ENCODE measurements at places on chromosomes 11 and 22.

DNA sequence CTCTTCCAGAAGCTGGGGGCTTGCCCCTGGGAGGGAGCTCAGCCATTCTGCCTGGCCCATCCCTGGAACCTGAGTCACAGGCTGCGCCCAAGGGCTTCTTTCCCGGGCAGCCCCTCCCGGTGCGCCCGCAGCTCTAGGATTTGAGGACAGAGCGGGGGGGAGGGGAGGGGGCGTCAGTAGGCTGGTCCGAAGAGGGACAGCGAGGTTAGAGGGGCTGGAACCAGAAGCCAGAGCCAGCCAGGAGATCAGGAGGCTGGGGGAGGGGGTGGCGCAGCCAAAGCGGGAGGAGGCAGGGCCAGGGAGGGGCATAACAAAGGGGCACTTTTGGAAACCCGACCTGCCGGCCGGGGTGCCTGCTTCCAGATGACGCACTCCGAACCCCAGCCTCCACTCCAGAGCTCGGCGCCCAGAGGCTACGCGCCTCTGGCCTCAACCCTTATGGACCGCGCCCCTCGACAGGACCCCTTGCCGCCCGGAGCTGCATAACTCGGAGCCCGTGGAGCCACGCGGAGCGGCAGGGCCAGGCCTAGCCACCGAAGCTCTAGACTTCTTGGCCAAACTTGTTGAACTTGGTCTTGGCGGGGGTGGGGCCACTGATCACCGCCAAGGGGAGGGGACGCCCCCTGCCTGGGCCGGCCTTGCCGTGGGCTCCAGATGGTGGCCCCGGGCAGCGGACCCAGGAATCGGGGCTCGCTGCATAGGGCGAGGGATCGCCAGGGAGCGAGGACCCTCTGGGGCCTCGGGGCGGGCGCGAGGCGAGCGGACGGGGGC is 744 bp downstream of the PACSIN3 start:
- DNase-seq, result no peak

GRCh38 chr11:45933846-45934579 is 11.6 kb downstream of the LARGE2 start:
- no peak for DNase-seq

DNA sequence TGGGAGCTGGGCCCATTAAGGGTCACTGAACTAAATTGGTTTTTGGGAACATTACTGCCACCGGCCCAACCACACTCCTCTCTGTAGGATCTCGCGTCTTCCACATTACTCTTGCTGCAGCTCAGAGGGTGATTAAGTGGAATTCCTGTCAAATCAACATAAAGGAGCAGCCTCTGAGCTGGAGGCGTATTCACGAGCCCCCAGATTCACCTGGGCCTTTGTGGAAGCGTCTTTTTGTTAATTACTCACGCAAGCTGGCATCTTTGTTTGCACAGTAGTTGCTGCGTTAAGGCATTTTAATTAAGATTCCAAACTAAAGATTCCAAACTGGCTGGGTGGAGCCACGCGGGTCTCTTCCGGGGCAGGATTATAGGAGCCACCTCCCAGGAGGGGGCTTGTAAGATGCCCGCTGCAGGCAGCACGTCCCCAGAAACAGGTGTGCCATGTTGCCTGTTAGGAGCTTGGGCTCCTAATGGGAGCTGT is 21.5 kb upstream of the RFPL3 start:
- DNase-seq, result no peak

DNA sequence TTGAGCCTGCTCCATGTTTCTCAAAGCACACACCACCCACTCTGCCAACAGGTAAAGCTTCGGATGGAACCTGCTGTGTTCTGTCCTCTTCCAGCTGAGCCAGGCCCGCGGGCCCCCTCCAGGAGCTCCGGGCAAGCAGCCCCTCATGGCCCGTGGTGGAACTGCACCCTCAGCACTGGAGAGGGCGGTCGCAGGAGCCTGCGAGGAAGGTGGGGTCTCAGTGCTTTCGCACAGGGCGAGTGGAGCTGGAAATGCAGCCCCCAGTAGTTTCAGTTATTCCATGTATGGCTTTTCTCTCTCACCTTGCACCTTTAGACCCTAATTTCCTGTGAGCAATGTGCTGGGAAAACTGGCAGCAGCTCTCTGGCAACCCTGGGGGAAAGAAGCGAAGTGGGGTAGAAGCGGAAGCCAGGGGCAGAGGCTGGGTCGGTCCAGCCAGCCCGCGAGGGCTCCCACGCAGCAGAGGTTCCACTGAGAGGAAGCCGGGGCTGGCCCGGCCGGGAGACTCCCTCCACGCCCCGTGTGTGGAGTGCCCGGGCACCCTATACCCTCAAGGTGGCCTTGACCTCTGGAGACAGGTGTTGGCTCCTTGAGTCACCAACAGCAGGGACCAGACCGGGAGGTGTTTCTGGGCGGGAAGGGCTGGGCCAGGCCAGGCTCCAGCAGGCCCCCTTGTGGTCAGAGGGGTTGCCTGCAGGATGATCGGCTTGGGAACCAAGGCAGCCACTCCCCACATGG is 119.9 kb upstream of the TMEM45B start:
- DNase-seq, result peak; percentile 9

GRCh38 chr11:110735455-110736170 is 23.4 kb upstream of the ARHGAP20 start:
- no peak for DNase-seq

DNA sequence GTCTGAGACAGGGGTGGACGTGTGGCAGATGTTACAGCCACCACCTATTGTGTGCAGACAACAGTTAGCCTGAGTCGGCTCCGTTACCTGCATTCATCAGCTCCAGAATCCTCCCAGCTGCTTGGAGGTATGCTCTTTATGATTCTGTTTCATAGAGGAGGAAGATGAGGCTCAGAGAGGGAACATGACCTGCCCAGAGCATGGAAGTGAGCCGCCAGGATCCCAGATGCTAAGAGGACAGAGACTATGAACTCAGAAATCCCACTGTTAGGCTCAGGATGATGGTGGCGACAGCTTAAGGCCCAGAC is 1.5 kb downstream of the EMID1 start:
- no peak for DNase-seq

Measured in amygdala (tissue), 56 donors.